GM12891 (cell line): ENCODE measurements at places on chromosomes 2 and 18.

DNA sequence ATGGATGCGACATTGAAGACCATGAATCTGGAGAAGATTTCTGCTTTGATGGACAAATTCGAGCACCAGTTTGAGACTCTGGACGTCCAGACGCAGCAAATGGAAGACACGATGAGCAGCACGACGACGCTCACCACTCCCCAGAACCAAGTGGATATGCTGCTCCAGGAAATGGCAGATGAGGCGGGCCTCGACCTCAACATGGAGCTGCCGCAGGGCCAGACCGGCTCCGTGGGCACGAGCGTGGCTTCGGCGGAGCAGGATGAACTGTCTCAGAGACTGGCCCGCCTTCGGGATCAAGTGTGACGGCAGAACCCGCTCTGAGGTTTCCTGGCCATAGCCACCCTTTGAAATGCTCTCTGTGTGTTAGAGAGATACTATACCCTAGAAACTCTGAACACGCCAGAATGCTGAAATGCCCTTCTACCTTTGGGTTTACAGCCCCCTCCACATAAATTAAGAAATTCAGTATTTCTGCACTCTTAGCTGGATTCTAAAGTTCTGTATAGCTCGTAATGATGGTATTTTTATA, 659 bp downstream of the CHMP1B start:
- DNase-seq = no peak

GRCh38 chr18:34926683-34927082, 114.5 kb upstream of the MAPRE2 start:
- DNase-seq = no peak

DNA sequence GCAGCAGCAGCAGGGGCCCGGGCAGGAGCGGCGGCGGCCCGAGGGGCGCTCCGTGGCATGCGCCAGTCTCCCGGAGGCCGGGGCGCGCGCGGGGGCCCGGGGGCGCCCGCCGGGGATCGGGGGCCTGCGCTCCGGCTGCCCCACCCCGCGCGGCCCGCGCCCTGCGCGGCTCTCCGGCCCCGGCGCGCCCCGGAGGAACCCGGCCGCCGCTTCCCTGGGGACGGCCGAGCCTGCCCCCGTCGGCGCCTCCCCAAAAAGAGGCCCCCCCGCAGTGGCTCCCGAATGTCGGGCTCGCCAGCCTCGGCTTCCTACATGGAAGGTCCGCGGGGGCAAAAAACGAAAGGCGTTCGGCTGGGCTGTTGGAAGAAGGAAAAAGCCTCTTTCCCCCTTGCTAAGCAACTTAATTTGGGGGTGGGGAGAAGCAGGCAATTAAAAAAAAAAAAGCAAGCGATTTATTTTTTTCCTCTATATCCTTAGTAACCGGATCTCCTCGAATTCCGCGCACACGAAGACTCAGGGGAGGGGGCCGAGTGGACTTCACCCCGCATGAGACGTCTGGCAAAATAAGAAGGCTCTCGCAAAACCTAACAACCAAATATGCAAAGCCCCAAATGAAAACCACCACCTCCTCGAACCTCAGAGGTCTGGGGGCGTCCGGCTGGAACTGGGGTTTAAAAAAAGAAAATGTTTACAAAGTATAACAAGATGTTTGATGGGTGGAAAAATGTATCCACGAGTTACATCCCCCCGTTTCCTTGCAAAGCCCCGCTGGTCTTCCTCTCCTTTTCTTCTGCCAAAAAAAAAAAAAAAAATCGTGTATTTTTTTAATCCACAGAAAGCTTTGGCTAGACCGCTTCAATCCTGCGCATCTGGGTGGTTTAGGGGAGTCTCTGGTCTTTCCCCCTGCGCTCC, at the start of gene SMAD7:
Gene SMAD7 (minus strand): TSS at position 430 of the 912 bp plus-strand sequence. CDS start 541 bp downstream, outside the sequence.
- no peak for DNase-seq

DNA sequence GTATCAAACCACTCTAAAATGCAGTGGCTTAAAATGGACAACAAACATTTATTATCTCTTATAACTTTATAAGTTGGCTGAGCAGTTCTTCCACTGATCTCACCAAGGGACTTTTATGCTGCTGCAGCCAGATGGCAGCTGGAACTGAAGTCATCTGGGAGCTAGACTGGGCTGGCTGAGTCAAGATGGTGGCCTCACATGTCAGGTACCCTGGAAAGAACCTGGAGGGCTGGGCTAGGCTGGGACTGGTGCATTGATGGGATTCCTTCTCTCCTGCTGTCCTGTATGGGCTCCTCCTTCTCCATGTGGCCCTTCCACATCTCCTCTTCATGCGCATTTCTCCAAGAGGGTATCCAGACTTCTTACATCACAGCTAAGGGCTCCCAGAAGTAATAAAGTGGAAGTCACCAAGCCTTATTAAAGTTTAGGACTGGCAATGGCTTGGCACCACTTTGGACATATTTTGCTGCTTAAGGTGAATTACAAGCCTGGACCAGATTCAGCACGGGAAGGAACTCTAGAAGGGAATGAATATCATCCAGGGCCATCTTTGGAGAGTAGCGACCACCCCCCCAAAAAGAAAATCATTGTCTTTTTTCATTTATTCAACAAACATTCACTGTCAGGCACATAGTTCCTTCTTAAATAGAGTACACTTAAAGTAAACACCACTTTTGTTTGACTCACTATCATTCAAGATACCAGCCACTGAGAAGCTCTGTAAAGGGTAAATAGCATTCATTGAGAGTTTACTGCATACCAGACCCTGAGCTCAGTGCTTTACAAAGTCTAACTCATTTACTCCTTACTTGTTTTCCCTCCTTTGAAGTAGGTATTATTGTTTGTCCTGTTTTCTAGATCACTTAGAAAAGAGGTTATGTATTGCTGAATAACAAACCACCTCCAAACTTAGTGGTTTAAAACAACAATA, 138.0 kb downstream of the ZFP36L2 start:
- no peak for DNase-seq

DNA sequence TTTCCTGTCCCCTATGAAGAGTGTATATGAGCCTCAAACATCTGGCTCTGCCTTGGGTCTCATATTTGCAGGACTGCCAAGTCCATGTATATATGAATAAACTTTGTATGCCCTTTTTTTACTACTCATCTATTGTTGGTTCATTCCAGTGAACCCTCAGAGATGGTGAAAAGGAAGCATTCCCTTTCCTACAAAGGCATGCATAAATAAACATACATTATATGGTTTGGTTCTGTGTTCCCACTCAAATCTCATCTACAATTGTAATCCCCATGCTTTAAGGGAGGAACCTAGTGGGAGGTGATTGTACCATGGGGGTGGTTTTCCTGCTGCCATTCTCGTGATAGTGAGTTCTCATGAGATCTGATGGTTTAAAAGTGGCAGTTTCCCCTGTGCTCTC, 534.2 kb downstream of the SPAG16 start:
- no peak for DNase-seq
